Endothelial cell of umbilical vein (primary cell): ENCODE measurements at places on chromosomes 11 and 22. TPM values are rescaled to one million over a fixed set of nuclear protein-coding genes. Genes with fewer than 3 reads are reported as not detected.
A peak's percentile ranks its signal among the peaks of the same experiment; 100 is the strongest.

APOL1 gene
- total RNA-seq = 9.3 and 14.1 TPM in 2 replicates

RFPL1 gene
- not detected in 2 replicates for total RNA-seq

DNA sequence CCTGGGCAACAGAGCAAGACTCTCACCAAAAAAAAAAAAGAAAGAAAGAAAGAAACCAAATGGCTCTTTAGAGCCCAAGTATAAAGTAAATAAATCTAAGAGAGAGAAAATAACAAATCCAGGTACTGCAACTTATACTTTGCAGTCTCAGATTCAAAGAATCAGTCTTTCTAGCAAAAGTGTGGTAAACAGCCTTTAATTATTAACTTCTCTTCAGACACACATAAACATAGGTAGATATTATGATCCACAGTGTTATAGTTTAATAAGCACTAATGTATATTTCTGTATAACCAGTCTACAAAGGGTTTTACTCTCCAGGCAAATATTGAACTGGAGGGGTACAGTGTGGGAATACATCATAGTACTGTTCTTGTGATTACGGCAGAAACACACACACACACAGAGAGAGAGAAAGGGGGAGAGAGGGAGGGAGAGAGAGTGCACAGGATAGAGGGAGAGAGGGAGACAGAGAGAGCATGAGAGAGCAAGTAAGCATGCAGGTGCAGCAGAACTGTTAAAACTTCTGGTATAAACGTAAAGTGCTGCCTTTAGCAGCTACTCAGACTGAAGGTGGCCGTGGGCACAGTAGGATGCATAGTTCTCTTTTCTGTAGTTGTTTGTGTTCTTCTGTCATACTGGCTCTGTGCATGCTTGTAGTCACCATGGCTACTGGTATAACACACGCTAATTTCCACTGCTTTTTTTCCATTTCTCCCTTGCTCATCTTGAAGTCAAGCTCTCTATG, 32.3 kb downstream of the MTMR2 start:
- DNase-seq = no peak

DNA sequence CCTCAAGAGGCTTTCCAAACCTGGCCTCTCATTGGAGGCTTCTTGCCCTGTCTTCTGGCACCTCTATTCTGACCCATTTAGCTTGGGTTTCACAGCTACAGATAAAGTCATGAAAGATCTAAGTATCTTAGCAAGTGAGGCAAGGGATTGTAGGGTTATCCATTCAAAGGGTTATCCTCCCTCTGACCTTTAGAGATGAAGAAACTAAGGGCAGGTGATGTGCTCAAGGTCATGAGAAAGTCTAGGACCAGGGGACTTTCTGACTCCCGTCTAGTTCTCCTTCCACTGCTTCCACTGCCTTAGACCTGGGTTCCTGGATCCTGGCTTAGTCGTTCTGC, 7.2 kb downstream of the PHOX2A start:
- no peak for DNase-seq

- no peak for DNase-seq
These were observed 24.6 kb downstream of the PPM1F start for GRCh38 chr22:21928048-21928447.

DNA sequence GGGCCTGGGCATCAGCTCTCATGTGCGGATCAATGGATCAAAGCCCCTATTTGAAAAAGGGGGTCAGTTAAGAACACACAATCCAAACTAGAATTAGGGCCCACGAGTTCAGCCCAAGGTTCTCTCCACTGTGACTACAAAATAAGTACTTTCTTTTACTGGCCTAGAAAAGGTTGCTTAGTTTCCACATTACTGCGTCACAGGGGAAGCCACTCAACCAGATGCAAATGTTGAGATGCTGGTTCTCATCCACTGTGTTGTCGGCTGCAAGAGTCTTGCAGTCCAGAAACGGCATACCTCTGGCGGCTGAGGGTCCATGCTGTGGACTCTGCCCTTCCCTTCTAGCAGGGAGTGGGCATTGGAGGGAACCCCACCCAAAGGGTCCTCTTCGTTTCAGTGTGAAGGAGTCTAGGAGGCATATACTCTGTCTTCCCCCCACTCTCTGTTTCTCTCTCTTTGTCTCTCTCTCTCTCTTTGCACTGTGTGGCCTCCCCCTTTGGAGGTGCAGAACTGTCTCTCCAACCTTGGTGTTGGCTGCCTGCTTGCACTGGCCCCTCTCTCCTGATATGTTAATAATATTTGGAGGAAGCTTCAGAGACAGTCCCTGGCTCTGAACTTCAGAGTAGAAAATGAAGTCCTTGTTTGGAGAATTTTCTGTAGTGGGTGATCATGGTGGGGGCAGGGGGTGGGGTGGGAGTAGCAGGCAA, 99.0 kb upstream of the NNMT start:
- no peak for DNase-seq

ARHGAP20 gene
- 1.1 and 1.4 TPM in 2 replicates for total RNA-seq

PATE2 gene
- total RNA-seq = 0.31 TPM in 1 of 2 replicates, not detected in the other

TMEM86A gene
- 2.5 and 2.6 TPM in 2 replicates for total RNA-seq

- no peak for DNase-seq
These were observed 1425.1 kb downstream of the BRD1 start for GRCh38 chr22:48402591-48403031.

DNA sequence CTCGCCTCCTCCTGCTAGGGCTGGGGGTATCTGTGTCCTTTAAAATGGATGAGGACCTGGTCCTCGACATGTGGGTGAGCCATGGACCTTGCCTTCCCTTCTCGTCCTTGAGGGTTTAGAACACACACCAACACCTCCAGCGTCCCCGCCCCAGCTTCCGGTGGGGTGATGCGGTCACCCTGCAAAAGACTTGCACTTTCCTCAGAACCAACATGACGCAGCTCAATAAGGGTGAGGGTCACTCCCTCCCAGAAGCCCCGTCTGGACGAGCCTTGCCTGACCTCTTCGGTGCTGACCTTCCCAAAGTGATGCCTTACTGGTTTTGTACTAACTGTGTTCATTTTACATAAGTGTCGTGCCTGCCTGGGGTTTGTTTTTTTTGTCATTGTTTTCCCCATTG, 41.0 kb downstream of the DBX1 start:
- no peak for DNase-seq

- peak; percentile 56 for DNase-seq
These were observed 2.6 kb upstream of the HPX start for GRCh38 chr11:6443269-6444003.

DNA sequence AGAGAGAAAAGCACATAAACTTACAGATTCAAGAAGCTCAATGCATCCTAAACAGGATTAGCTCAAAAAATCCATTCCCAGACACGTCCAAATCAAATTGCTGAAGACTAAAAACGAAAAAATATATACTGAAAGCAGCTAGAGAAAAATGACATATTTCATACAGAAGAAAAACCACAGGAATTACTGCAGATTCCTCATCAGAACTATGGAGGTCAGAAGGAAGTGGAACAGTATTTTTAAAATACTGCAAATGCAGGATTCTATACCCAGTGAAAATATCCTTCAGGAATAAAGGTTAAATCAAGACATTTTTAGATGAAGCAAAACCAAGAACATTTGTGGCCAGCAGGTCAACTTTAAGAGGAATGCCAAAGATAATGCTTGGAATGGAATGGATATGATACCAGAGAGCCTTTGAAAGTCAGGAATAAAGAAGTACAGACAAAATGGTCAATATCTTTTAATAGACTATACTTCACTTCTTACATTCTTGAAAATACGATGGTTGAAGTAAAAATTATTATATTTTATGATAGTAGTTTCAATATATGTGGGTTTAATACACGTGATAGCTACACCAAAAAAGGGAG, 352.9 kb downstream of the CTTN start:
- DNase-seq = no peak

GRCh38 chr11:103546236-103546635, 437.0 kb downstream of the DYNC2H1 start:
- DNase-seq = no peak

GRCh38 chr11:113555071-113555619, 79.9 kb upstream of the DRD2 start:
- no peak for DNase-seq

- DNase-seq = no peak
These were observed 528 bp downstream of the FAT3 start for GRCh38 chr11:92225125-92225567.

DNA sequence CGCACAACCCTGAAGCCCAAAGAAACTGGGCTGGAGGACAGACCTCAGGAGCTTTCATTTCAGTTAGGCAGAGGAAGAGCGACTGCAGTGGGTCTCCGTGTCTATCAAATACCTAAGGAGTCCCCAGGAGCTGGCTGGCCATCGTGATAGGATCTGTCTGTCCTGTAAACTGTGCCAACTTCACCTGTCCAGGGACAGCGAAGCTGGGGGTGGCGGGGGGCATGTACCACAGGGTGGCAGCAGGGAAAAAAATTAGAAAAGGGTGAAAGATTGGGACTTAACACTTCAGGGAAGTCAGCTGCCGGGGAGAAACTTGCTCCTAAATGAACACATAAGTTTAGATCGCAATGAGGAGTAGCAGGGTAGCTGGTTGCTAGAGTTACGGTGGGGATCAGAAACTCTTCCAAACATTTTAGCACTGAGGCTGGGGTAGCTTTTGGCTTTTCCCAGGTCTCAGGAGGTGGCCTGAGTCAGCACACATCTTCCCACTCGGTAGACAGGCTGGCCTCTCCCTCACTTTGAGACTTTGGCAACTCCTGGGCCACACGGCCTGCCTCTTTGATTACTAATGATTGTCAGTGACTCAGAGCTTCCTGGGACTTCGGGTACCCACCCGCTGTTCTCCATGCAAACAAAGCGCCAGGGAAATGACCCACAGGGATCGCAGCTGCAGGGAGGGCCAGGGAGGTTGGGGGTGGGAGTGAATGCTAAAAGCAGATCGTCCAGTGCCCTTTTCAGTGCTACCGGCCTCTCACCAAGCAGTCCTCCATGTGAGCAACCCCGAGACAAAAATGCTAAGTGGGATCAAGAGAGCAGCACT, 2.9 kb upstream of the MTFP1 start:
- DNase-seq = peak; percentile 60

DNA sequence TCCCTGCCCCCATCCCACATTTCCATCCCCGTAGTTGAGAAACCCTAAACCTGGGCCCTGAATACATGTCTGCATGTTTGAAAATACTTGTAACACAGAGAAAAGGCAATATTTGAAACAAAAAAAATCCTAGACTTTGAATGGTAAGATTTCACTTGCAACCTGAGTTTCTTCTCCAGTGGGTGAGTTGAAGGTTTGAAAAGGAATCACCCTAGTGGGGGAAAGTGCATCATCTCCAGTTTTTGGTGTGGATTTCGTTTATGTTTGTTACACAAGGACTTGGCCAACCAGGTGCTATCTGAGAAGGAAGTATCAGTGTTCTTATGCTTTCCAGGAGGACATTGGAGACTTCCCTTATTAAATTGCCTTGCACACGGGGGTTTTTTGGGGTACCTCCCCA, 90.4 kb downstream of the ABTB2 start:
- no peak for DNase-seq

TSKU gene
- total RNA-seq = 16.2 and 22.5 TPM in 2 replicates

CDHR5 gene
- total RNA-seq = not detected in 2 replicates

GRCh38 chr22:27309697-27310096, 491.9 kb downstream of the MN1 start:
- no peak for DNase-seq

- peak; percentile 49 for DNase-seq
These were observed 1.2 kb downstream of the PHLDA2 start for GRCh38 chr11:2927851-2928604.

GRCh38 chr11:64181506-64182411, 4.2 kb upstream of the STIP1 start:
- DNase-seq = peak; percentile 95

DNA sequence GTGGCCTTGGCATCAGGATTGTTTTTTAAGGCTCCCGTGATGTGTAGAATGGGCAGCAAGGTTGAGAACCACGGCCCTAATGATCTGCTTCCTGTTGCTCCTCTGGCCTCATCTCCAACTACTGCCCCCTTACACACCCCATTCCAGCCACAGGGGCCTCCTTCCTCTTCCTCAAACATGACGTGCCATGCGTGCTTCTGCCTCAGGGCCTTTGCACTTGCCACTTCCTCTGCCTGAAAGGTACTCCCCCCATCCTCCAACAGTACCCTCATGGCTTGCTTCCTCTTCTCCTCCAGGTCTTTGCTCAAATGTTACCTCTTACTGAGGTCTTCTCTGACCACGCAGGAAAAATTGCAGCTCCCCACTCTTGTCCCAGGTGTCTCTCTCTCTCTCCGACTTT, 93.9 kb upstream of the CSNK2A3 start:
- no peak for DNase-seq

- DNase-seq = no peak
These were observed 7.7 kb upstream of the OR8B12 start for GRCh38 chr11:124551189-124551588.

- DNase-seq = no peak
These were observed at the start of gene OSM for GRCh38 chr22:30266445-30267381. TSS of gene OSM (minus strand) at chr22:30266851. CDS start at chr22:30266799, 52 bp downstream.

GRCh38 chr11:6225024-6225423, 9.4 kb downstream of the FHIP1B start:
- DNase-seq = peak; percentile 3

DNA sequence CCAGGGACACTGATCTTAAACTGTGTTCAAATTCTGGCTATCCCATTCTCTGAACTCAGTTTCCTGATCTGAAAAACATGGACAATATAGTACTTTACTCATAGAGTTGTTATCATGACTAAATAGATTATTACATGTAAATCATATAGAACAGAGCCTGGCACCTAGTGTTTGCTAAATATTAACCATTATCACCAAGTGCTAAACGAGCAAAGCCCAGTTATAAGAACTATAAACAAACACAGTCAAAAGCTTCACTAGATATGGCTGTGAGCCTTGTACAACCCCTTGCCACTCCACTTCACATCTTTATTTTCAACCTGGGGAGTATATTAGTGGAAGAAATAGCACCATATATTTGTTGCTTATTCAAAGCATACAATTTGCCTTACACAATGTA, 338.9 kb upstream of the CADM1 start:
- DNase-seq = no peak

OVOL1 gene
- total RNA-seq = not detected in 2 replicates

POU2AF3 gene
- total RNA-seq = not detected in 2 replicates

GRCh38 chr11:125842321-125842948, 9.3 kb downstream of the PATE4 start:
- peak; percentile 22 for DNase-seq

- peak; percentile 28 for DNase-seq
These were observed 35.9 kb upstream of the LYVE1 start for GRCh38 chr11:10604340-10604748.

MTFP1 gene
- 30.3 and 33.9 TPM in 2 replicates for total RNA-seq
